CD8-positive, alpha-beta memory T cell (primary cell): ENCODE measurements at places on chromosomes 3 and 15. TPM values are rescaled to one million over a fixed set of nuclear protein-coding genes. Genes with fewer than 3 reads are reported as not detected.

LIPC gene
- total RNA-seq = 0.47 TPM

KNG1 gene
- total RNA-seq = not detected

RASGRF1 gene
- not detected for total RNA-seq

METTL6 gene
- total RNA-seq = 24.4 TPM

SLCO2A1 gene
- not detected for total RNA-seq

CHRM5 gene
- total RNA-seq = not detected

SOX14 gene
- total RNA-seq = not detected

SHF gene
- total RNA-seq = 29.5 TPM

WNT7A gene
- total RNA-seq = 0.38 TPM

MORC1 gene
- not detected for total RNA-seq

ACSBG1 gene
- not detected for total RNA-seq

MYL3 gene
- total RNA-seq = not detected

PCNP gene
- total RNA-seq = 205 TPM
